Urinary bladder (tissue), 4 donors: ENCODE measurements at places on chromosomes 2 and 18. TPM values are rescaled to one million over a fixed set of nuclear protein-coding genes. Genes with fewer than 3 reads are reported as not detected.

GRCh38 chr2:16134436-16135165 is 194.3 kb downstream of the MYCN start:
- no peak for DNase-seq

DNA sequence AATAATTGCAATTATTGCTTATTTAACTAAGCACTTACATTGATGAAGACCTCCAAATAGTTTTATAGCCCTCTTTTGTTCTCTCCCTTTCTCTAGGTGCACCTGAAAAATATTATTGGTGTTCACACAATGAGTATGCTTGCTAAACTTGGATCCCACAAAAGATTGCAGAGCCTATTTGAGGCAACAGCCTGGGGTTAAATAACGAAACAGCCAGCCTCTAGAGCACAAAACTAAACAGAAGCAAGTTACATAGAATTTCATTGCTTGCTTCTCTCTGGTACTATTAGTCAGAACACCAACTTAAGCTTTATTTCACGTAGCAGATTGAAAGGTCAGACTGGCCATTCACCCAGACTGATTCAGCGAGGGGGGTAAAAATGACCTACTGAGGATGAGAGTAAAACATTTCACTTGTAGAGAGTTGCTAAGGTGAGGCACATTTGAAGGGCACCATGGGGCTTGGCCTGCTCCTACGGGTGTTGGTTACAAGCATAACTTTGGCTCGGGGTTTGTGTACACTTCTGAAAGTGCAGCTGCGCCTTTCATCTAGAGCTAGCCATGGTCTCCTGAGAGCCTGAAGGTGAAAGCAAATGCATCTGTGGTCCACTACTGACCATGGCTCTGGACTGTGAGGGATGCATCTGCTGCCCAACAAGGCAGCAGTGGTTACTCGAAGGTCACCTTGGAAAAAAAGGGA is 225.1 kb upstream of the LRRTM1 start:
- no peak for DNase-seq

Gene SLC16A14
- total RNA-seq = 13.7 TPM

GRCh38 chr2:72562451-72563153 is 263.2 kb downstream of the EXOC6B start:
- no peak for DNase-seq

DNA sequence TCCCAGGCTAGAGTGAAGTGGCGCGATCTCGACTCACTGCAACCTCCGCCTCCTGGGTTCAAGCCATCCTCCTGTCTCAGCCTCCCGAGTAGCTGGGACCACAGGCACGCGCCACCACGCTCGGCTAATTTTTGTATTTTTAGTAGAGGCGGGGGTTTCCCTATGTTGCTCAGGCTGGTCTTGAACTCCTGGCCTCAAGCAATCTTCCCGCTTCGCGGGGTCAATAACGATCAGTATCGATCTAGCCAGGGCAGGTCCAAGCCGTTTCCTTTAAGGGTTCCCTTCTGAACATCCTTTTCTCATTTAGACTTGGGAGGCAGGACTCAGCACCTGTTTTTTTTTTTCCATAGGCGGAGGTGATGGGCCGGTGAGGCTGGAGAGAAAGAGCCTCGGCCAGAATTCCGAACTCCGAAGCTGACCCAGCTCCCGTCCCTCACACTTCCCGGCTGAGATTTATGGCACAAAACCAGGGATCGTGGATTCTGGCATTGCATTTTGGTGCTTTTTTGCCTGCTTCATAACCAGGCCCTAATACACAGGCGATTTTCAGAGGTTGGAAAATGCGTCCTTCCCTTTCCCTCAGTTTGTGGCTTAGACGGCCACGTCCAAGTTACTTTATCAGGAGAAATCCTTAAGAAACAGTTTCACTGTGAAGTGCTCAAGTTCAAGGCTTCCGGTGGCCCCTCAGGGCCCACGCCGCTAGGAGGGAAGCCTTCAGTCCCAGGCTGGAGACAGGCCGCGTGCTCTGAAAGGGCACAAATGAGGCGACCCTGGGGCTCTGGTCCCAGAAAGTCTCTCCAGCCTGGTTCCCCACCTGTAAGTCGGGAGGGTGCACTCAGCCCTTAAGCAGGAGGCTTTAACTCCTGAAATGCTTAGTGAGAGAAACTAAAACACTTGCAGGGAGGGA is 998 bp upstream of the SLC66A3 start:
- DNase-seq = no peak

- no peak for DNase-seq
Measured at GRCh38 chr2:62801110-62801509, 95.6 kb downstream of the EHBP1 start.

Gene APCDD1
- 70.8 TPM for total RNA-seq

- DNase-seq = no peak
Measured at GRCh38 chr2:11319939-11320338, 24.5 kb downstream of the ROCK2 start.

GRCh38 chr2:74037379-74037860 is 52.7 kb downstream of the TET3 start:
- DNase-seq = no peak

GRCh38 chr18:61062258-61062657 is 271.0 kb upstream of the CDH20 start:
- no peak for DNase-seq

DNA sequence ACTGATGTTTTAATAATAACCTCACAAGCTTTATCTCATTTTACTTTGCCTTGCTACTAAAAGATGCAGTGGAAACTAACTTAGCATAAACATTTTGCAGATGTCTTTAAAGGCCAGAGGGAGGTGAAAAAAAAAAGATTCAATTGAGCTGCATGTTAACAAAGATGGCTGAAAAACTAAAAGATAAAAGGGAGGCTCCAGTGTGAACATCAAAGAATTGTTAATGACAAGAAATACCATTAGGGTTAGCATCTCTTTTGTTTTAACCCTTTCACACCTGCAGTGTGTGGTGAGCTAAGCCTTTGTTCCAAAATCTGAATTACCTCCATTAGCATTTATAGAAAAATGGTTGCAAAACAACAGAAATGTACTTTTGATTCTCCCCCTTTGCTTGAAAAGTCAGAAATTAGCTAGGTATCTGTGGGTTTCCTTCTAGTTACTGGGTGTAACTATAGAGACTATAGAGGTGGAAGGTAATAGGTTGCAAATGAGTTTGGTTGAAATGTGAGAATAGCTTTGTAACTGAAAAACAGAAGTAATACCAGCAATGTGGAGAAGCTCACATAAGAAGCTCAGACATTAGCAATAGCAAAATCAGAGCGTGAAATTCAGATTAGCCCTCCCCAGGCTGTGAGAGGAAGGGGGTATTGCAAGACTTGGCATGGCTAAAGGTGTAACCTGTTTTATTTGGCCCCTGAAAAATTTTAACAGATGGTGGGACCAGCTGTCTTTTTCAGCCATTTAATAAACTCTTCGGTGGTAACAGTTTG is 34.8 kb upstream of the SP5 start:
- DNase-seq = no peak

Gene OR6B2
- total RNA-seq = not detected

Gene TTR
- not detected for total RNA-seq

DNA sequence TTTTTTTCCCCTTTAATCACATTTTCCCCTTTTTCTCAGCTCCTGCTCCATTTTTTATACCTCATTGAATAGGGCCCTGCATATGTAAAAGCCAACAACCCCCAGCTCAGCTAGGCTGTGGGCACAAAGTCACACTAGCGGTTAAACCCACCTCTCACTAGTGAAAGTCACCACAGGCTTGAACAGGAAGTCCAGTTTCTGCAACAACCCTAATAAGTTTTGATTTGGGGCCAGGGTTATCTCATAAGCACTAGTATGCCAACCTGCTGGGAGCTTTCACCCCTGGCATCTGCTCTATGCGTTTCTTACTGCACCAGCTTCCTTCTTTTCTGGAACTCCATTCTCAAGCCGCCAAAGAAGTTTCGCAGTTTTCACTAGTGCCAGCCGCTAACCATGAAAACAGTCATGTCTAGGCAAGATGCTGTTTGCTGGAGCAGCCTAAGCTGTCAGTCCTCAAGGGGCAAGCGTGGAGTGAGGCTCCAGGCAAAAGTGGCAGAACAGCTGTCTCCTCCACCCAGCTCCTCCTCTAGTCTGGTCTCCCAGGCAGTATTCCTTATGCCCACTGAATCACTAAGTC is 197.0 kb upstream of the MEIS1 start:
- no peak for DNase-seq

Gene LRRC30
- 0.32 TPM for total RNA-seq

GRCh38 chr18:46416706-46417638 is 240.0 kb downstream of the LOXHD1 start:
- DNase-seq = no peak

Gene RTP5
- not detected for total RNA-seq

- no peak for DNase-seq
Measured at GRCh38 chr2:169979025-169979424, 151.8 kb downstream of the UBR3 start.

Gene KANSL1L
- 92.5 TPM for total RNA-seq

- no peak for DNase-seq
Measured at GRCh38 chr2:230694241-230694640, 18.4 kb upstream of the CAB39 start.

Gene ID2
- total RNA-seq = 238 TPM

Gene SCYGR4
- total RNA-seq = not detected

DNA sequence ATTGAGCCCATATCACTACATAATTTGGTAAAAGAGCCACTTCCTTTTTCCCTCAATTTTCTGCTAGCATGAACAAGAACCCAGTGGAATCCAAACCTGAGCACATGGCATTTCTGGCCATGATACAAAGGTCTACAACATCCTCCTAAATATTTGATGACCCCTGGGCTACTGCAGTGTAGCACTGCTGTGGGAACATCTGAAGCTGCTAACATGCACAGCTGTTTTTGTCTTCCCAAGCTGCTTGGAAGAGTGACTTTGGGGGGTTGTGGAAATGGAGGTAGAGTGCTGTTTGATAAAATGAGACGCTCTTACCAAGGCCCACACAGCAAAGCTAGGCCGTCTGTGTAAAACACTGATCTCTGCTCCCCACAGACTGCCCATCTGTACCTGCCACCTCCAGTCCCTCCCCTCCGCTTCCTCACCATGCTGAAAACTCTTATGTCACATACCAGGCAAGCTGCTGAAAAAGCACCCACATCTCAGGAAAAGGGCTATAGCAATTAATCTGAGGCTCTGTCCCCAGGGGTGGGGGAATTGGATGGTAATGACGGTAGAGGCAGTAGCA is 197.2 kb upstream of the HNRNPA3 start:
- DNase-seq = no peak

DNA sequence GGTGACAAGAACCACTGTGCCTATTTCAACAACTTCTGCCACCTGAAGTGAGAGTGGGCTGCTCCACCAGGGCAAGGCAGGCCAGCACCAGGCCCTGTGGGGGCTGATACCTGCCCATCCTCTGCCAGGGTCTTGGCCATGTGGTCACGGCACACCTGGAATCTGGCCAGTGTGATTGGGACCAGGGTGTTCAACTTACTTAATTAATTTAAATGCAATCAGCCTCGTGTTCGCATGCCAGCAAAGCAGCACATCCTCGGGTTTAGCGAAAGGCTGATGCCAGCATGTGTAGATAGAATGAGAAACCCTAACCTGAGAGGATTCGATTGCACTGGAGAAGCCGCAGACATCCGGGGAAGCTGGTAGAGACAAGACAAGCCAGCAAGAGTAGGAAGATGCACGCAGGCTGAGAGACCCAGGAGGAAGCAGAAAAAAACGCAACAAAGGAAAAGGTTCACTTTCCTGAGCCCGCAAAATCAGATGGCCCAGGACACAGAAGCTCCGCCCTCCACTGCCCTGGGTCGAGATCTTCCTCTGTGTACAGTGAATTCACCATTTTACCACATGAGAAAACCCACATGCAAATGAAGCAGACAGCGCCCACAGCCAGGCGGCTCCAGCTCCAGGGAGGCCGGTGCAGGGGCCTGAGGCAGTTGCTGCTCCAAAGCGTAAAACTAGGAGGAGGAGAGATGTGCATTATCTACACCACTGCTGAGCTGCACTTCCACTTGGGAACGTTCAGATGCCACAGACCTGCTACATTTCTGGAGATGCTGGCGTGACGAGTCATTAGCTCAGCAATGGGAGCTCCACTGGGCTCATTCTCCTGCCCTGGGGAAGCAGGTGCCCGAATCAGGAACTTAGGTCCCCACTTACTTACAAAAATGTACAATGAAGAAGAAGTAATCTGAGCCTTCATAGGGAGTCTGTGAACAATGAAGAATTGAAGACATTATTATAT is 92.1 kb downstream of the TMEM18 start:
- DNase-seq = no peak

- no peak for DNase-seq
Measured at GRCh38 chr2:173048897-173049661, 26.6 kb upstream of the MAP3K20 start.

GRCh38 chr2:195818106-195818505 is 161.1 kb downstream of the SLC39A10 start:
- no peak for DNase-seq

GRCh38 chr2:153101187-153101586 is 377.4 kb downstream of the RPRM start:
- no peak for DNase-seq

DNA sequence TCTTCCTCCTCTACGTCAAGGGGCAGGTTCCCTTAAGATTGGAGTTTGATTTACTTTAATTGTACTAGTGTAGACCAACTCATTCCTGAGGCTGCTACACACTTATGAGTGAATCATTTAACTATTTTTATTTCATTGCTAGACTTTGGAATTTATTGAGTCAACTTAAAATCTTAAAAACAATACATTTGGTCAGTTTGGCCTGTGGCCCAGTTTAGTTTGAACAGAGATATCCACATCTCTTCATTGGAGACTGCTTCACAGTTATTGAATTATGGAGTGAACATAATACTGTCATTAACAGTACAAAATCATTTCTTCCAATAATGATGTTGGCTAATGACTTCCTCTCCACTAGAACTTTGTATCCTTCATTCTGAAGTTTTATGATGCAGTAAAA is 34.5 kb upstream of the STPG4 start:
- no peak for DNase-seq

DNA sequence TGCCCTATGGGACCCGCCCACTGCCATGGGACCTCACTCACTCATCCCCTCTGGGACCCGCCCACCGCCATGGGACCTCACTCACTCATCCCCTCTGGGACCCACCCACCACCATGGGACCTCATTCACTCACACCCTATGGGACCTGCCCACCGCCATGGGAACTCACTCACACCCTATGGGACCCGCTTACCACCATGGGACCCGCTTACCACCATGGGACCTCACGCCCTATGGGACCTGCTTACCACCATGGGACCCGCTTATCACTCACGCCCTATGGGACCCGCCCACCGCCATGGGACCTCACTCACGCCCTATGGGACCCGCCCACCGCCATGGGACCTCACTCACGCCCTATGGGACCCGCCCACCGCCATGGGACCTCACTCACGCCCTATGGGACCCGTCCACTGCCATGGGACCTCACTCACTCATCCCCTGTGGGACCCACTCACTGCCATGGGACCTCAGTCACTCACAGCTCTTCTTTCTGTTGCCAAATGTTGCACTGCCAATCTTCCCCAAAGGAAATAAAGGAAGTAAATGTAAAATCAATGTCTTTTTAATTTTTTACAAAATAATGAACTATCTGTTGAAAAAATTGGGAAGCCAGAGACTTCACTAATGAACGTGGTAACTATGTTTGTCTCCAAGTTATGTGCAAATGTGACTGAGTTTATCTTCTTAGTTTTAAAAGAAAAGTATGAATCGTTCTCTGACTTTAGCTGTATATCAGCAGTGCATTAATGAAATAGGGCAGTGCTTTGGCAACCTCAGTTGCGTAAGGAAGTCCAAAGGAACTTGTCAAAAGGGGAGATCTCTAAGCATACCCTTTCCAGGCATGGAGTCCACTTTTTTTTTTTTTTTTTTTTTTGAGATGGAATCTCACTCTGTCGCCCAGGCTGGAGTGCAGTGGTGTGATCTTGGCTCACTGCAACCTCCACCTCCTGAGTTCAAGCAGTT is 101.5 kb upstream of the MGAT5 start:
- no peak for DNase-seq

Gene CIB4
- not detected for total RNA-seq

Gene PXDN
- total RNA-seq = 256 TPM

GRCh38 chr2:85547859-85548607 is 9.1 kb downstream of the MAT2A start:
- no peak for DNase-seq

Gene DCDC2C
- total RNA-seq = 0.48 TPM
